ENCODE measurements at places on chromosomes 7 and 10.
A peak's percentile ranks its signal among the peaks of the same experiment; 100 is the strongest.

- DNase-seq: peak; percentile 31
These were observed 11.5 kb upstream of the DLD start for GRCh38 chr7:107879400-107880035.

GRCh38 chr7:111933609-111934008 lies 272.6 kb downstream of the DOCK4 start:
- no peak for DNase-seq

- DNase-seq: no peak
These were observed 271.0 kb downstream of the MAD1L1 start for GRCh38 chr7:1961701-1962276.

- no peak for DNase-seq
These were observed 37.9 kb downstream of the HBP1 start for GRCh38 chr7:107206706-107207105.

DNA sequence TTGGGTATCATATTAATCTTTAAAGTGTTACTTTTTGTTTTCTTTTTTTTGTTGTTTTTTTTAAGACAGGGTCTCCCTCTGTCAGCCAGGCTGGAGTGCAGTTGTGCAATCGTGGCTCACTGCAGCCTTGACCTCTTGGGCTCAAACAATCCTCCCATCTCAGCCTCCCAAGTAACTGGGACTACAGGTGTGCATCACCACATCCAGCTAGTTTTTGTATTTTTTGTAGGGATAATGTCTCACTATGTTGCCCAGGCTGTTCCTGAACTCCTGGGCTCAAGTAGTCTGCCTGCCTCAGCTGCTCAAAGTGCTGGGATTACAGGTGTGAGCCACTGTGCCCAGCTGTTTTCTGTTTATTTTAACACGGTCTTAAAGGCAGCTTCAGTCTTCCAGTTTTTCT lies 23.3 kb downstream of the KMT2E start:
- no peak for DNase-seq

- DNase-seq: no peak
These were observed 45.4 kb downstream of the GPR158 start for GRCh38 chr10:25220156-25220555.

- peak; percentile 55 for DNase-seq
These were observed 70.2 kb upstream of the FGFR2 start for GRCh38 chr10:121668314-121669027.

DNA sequence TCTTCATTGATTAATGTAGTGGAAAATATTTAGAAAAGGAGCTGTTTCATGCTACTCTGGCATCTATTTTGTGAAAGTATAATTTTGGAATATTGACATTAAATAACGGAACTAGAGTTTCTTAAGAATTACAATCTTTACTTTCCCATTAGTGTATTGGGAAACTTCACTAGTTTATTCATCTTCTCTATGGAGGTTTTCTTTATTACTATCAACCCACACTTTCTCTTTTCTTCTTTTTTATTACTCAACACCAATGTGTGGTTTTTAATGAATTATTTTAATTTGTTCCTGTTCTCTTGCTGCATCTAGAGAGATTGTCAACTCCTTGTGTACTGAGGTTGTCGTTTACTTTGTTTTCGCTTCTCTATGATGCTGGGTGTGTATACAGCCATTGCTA lies 20.4 kb upstream of the ITGB8 start:
- DNase-seq: no peak

DNA sequence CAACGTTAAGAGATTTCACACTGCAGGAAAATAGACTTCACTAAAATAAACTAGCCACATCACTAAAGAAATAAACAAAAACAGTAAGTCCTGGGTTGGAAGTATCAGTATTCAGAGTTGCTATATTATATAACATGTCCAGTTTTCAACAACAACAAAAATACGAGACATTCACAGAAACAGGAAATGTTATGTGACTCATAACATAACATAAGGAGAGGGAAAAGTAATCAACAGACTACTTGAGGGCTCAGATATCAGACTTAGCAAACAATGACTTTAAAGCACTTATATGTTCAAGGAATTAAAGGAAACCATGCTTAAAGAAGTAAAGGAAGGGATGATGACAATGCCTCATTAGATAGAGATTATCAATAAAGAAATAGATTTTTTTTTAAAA lies 73.5 kb upstream of the MKLN1 start:
- DNase-seq: no peak

DNA sequence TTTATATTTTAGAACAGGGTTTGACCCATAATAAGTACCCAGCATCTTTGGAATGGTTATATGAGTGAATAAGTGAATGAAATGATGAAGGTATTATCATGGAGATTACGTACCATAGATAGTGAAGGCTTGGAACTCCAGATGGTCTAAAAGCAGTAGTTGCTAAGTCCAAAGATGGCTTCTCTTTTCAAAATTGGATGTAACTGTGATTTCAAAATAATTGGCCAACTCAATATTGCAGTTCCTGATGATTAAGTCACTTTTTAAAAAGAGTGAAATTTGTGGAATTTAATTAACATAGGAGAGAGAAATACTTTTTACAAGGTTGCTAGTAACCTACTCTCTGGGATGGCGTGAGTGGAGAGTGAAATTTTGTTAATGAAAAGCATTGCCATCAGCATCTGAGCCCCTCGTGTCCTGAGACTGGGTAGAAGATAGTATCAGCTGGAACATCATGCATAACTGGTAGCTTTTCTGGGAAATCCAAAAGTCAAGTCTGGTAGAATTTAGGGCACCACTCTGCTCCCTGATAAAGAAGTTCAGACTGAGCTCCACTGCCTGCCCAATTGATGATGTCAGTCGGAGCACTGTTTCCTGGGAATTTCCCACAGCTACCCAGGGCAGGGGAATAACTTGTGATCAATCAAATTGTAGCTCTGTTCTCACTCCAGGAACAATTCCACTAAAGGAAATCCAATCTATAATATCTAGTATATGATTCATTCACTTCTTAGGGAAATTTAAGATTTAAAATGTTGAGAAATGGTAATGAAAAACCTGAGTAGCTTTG lies 3.2 kb downstream of the GPR141 start:
- no peak for DNase-seq

DNA sequence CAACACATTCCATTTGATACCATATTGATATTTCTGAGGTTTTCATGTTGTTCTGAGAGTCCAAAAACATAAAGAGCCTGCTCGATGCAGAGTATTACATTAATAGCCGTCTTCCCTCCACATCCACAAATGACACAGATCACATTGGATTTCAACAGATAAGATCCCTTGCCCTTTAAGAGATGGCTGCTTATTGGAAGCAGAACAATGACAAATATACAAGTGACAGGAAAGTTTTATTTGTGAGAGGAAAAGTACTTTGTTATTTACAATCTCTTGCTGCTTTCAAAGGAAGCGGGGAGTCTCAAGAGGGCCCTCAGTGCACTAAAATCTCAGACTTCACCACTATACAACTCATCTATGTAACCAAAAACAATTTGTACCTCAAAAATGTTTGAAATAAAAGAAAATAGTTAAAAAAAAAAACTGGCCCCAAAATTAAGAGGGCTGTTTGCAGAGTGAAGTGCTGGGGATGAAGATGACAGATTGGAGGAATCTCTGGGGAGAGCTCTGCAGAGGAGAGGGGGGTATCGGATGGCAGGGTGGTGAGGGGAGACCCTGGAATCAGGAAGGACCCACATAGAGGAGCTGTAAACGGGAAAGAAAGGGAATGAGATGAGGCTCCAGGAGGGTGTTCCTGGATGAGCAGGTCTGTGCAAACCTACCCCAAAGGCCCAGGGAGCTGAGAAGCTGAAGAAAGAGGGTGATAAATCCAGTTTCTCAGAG lies 42.5 kb upstream of the ZNF438 start:
- no peak for DNase-seq

GRCh38 chr7:64997927-64998391 lies 7.1 kb upstream of the ZNF117 start:
- DNase-seq: no peak

- no peak for DNase-seq
These were observed 188.8 kb upstream of the SVIL start for GRCh38 chr10:29823553-29824080.
